ENCODE measurements at places on chromosomes 16 and 17.

DNA sequence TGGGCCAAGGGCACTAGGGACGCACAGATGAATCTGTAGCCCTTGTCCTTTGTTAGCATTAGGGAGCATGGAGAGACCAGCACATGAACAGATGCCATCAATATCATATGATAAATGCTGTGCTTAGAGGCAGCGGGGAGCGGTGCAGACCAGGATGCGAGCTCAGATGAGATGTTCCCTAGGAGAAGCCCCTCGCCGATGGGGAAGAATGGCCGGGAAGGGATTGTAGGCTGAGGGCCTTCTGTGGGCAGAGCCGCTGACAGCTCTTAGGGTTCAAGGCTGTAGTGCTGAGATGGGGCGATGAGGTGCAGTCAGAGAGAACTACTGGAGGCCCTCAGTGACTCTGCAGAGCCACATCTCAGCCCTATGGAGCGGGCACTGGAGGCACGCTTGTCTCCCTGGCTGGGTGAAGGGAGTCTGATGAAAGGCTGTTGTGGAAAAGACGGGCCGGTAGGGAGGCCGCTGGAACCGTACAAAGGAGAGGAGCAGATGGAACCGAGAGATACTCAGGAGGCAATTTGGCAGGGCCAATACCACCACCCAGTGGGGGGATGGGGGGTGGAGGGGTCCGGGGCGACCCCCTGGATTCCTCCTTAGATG, 66.3 kb upstream of the ENDOV start:
- no peak for DNase-seq

GRCh38 chr16:85570735-85571562, 42.2 kb upstream of the GSE1 start:
- no peak for DNase-seq

GRCh38 chr17:50331085-50331791, 14.7 kb upstream of the XYLT2 start:
- no peak for DNase-seq

- no peak for DNase-seq
Measured at GRCh38 chr17:59126809-59127417, 20.2 kb upstream of the TRIM37 start.

DNA sequence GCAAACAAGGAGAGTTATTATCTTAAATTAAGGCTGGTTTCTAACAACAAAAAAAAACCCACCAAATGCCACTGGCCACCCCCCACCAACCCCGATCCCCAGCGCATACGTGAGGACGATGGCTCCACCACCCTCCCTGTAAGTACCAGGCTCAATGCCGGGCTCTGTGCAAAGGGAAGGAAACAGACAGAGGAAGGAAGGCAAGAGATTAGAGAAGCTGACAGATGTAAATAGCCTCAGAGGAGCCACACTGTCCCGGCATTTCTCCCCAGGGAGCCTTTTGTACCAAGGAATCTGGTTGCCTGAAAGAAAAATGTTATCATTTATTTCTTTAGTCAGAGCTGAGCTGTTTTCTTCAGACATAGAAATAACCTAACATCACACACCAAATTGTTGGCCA, 13.1 kb downstream of the SOST start:
- DNase-seq, result no peak

DNA sequence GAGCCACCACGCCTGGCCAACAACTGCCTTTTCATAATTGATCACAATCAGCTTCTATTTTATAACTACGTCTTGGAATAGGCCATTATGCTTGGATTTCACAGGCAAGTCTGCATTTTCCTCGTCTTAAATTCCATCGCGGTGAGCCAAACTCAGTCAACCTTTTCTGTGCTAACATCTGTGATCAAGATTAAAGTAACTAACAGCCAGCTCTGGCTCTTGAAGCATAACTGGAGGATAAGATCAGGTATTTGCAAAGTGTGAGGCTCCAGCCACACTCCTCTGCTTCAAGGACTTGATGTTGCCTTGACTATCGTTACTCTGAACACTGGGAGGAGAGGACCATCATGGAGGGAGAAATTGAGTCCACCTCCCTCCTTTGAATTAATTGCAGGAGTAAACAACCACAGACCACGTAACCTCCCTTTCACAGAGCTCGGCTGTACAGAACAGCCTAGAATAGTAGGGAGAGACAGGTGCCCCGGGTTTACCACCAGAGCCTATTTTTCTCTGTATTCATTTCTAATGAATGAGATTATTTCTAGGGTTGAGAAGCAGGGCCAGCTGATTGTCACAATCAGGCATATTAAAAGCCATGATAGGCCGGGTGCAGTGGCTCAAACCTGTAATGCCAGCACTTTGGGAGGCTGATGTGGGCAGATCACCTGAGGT, 143.0 kb downstream of the XYLT1 start:
- DNase-seq, result no peak

DNA sequence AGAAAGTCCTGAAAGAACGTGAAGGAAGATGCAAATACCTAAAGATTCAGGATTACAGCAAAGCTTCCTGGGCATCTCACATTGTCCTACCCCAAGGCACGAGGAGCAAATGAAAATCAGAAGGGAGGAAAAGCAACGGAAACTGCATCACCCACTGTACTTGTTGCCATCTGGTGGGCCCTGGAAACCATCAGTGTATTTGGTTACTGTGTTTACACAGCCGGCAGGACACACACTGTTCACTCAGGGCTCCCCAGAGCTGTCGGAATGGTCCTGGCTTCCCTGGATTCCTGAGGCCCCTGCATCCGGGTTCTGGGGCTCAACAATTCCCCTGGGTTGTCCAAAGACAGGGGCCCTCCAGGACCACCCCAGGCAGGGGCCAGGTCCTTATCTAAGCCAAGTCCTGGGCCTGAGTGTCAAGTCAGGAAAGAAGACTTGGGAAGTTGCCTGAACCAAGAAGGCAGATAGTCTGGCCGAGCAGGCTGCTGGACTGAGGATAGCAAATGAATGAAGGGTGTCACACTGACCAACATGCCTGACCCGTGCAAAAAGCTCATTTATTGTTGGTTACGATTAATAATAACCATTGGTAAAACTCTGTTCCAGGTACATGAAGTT, 52.8 kb downstream of the SOX9 start:
- DNase-seq, result no peak

DNA sequence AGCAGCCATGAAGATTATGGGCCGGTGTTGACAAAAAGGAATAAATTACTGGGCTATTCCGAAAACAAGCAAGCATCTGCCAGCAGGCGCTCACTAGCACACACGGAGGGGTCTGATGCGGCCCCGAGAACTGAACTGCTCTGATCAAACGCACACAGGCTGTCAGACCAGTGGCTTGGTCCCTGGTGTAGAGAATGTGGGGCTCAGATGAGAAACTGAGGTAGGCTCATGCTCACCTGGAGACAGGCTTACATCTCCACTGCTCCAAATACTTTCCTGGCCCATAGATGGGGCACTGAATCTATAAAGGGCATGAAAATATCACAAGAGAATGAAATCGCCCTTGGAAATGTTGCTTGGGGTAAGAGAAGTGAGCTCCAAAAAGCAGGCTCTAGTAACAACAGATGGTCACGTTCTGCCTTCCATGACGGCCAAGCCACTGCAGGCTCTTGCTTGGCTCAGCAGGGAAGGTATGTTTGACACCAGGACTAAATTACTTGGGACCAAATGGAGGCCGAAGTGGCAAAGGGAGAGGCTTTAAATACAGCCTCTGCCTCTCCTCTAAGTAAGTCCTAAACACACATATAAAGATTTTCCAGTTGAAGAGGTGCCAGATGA, 5.4 kb downstream of the ABR start:
- DNase-seq, result no peak
